GM20000 (cell line): ENCODE measurements at places on chromosomes 1 and 21.

GRCh38 chr21:25862596-25862995 lies 127.8 kb downstream of the GABPA start:
- peak; percentile 42 for DNase-seq

GRCh38 chr1:167227934-167228378 lies 7.3 kb downstream of the POU2F1 start:
- DNase-seq, result no peak

DNA sequence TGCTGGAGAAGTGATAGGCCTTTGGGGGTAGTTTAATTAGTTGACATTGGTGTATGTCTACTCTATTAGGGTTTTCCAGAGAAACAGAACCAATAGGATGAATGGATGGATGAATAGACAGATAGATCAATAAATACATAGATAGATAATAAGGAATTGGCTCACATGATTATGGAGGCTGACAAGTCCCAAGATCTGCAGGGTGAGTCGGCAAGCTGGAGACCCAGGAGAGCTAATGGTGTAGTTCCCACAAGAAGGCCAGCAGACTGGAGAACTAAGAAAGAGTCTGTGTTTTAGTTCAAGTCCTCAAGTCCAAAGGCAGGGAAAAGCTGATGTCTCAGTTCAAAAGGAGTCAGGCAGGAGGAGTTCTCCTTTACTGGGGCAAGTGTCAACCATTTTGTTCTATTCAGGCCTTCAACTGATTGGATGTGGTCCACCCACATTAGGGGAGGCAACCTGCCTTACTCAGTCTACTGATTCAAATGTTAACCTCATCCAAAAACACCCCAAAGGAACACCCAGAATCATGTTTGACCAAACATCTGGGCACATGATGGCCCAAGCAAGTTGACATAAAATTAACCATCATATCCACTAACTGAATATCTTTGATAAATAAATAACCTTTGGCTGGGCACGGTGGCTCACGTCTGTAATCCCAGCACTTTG lies 4.5 kb upstream of the SDE2 start:
- no peak for DNase-seq

GRCh38 chr1:50491142-50491541 lies 67.9 kb upstream of the DMRTA2 start:
- DNase-seq, result no peak
